CD4-positive, alpha-beta memory T cell (primary cell): ENCODE measurements at places on chromosomes 7 and 10.

- DNase-seq = no peak
These were observed 227.5 kb downstream of the WDR11 start for GRCh38 chr10:121078672-121079102.

GRCh38 chr10:36181426-36182178 lies 539.5 kb upstream of the FZD8 start:
- no peak for DNase-seq

DNA sequence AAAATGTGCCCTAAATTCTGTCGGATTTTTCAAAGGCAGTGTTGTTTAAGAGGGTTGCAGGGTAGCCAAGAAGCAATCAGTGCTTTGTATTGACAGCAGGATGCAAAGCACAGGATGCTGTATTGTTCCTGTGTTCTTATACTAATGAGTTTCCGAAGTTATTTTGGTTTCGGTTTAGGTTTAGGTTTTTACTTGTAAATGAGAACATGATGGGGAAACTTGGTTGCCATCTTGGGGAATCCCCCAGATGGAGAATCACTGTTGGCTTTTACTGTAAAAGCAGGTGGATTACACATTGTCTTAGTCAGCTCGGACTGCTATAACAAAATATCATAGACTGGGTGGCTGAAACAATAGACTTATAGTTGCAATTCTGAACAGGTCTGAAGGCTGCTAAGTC lies 72.1 kb downstream of the INHBA start:
- DNase-seq = no peak

DNA sequence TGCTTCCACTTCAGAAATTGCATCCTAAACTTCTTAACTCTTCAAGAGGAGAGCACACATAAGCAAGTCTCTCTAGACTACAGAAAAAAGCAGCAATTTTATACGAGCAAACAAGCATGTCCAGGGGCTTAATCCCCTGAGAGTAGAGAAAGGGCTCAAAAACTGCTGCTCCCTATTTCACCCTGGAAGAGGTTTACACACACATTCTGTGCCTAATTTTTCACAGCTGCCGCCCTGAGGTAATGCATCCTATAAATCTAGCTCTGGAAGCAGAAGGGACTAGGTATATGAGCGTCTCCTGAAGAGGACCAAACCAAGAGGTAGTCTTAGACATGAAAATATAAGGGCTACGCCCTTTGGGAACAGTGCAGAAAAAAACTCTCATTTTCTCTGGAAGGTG lies 73.1 kb downstream of the CRPPA start:
- no peak for DNase-seq

DNA sequence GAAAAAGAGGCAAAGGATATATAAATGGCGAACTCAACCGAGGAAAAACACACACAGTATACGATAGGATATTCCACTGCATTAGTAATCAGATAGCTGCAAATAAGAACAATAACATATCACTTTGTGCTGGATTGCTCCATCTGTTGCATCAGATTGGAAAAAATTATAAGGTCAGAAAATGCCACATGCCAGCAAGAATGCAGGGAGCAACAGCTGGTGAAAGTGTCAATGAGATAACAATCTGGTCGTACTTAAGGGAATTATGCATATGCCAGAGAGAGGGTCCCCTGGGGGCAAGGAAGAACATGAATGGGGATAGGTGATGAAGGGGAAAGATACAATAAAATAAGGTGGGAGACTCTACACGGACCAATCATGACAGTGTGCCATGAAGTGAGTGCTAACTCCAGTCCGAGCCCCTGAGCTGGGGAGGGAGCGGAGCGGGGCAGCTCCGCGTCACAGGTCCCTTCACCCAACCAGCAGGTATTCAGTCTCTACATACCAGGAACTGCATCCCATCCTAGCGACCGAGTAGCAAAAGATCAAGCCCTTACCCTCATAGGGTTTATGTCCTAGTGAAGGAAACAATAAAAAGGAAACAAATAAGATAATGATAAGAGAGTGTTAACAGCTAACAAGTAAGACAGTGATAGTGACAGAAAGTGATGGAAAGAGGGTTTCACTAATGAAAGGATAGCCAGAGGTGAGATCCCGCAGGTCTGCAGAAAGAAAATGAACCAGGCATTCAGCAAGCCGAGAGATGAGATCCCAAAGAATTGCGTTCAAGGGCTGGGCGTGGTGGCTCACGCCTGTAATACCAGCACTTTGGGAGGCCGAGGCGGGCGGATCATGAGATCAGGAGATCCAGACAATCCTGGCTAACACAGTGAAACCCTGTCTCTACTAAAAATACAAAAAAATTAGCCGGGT lies 9.4 kb downstream of the MPP7 start:
- no peak for DNase-seq

- DNase-seq = no peak
These were observed 14.9 kb upstream of the PSMG3 start for GRCh38 chr7:1584700-1585099.

- DNase-seq = no peak
These were observed 76.1 kb downstream of the GPR37 start for GRCh38 chr7:124689523-124689922.

DNA sequence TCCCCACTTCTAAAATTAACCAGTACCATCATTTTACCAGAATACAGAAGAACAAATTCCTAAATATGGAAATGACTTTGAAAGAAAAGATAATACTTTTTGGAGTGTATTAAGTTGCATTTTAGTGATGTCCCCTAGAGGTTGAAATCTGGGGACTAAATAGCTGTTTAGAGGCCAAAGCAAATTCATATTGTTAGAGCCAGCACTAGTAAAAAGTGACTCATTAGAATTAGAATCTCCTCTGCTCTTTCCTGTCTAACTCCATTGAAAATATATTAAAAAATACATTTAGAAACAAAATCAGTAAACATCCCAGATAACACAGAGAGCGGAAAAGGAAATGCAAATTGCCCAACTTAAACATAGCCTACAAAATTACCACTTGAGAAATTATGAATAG lies 1189.6 kb upstream of the C7orf33 start:
- DNase-seq = no peak
